ENCODE measurements at places on chromosomes 5 and 9.

GRCh38 chr9:38008168-38009034, 60.6 kb downstream of the SHB start:
- DNase-seq: peak; percentile 92

- DNase-seq: peak; percentile 51
These were observed 339.9 kb downstream of the ARL15 start for GRCh38 chr5:53970475-53970874.

- peak; percentile 21 for DNase-seq
These were observed 1.4 kb downstream of the CHSY3 start for GRCh38 chr5:129905473-129906176.

DNA sequence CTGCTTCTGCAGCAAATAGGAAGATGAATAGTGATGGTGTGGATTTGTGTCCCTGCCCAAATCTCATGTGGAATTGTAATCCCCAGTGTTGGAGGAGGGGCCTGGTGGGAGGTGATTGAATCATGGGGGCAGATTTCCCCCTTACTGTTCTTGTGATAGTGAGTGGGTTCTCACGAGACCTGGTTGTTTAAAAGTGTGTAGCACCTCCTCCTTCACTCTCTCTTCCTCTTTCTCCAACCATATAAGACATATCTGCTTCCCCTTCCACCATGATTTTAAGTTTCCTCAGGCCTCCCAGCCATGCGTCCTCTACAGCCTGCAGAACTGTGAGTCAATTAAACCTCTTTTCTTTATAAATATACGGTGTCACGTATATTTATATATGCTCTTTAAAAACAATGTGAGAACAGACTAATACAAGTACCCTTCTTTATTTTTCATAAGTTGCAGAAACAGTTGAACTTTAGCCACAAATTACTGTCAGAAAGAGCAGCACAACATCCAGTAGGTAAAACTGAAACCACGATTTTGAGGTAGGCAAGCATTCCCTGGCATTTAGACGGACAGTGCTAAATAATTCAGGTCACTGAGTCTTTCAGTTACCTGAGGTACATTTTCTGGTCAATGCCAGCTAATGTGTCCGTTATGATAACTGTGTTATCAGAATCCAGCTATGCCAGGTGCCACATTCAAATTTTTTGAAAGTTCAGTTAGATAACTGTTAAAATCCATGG, 79.3 kb upstream of the SPEF2 start:
- DNase-seq: no peak

DNA sequence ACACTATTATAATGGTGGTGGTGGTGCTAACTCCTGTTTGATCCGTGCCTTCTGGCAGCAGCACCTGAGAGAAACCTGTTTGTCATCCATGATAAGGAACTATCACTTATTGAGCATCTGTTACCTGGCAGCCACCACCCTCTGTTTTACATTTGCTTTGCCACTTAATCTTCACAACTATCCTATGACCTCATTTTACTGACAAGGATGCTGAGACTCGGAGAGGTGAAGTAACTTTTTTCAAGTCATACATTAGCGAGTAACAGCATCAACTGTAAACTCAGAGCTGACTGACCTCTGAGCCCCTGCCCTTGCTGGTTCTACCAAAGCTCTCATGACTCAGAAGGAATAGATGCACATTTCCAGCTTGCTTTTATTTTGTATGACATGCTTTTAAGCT, 81.1 kb downstream of the EGFLAM start:
- DNase-seq: peak; percentile 5

DNA sequence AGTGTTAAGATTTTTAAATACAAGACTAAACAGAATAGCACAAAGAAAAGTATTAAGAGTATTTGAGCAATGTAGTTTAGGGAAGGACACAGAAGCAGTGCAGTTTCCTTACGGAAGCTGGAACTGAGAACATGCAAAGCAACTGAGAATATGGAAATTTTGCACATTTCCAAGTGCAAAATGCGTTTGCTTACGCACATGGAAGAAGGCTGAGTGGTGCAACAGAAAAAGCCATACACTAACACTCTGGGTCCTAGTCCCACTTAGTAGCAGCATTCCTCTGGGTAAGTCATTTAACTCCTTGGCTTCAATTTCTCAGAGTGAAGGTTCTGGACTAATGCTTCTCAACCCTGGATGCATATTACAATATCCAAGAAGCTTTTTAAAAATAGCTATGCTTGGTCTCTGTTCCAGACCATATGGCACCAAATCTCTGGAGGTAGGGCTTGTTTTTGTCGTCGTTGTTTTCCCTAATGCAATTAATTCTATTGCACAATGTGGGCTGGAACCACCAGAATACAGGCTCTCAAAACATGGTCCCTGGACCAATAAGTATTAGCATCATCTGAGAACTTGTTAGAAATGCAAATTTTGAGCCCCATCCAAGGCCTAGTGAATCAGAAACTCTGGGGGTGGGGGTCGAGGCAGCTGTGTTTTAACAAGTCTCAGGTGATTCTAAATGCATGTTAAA, 65.2 kb upstream of the DEPDC1B start:
- DNase-seq: no peak

DNA sequence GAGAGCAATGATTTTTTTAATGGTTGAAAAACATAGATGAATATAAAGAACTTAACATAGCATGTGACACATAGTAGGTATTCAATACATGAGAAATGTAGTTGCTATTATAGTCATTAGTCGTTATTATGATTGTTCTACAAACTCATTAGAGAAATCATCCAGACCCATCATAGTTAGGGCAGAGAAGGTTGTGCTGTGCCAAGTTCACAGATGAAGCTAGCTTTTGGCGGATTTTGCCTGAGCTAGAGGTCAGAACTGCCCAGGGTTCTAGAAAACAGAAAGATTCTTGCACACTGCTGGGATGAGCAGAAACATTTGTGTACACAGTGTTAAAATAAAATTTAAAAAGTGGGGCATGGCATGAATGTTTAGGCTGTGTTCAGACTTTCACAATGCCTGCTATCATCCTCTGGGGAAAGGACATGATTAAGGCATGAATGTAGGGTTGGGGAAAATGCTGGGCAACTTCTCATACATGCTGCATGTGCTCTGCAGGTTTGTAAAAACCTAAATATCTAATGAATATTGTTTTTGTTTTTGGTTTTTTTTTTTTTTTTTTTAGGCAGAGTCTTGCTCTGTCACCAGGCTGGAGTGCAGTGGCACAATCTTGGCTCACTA, 33.3 kb upstream of the RAD23B start:
- peak; percentile 38 for DNase-seq

GRCh38 chr5:52859628-52860027, 71.9 kb downstream of the ITGA1 start:
- DNase-seq: peak; percentile 62

- DNase-seq: no peak
These were observed 2.2 kb downstream of the DOCK8 start for GRCh38 chr9:216866-217265.

GRCh38 chr5:172943906-172944305, 15.3 kb upstream of the RPL26L1 start:
- DNase-seq: no peak

- DNase-seq: peak; percentile 11
These were observed 518.9 kb downstream of the CTNND2 start for GRCh38 chr5:11385251-11385900.

GRCh38 chr5:139049780-139050179, 148.4 kb downstream of the SIL1 start:
- no peak for DNase-seq

GRCh38 chr5:20266066-20266465, 278.1 kb upstream of the CDH18 start:
- DNase-seq: no peak

- no peak for DNase-seq
These were observed 29.0 kb downstream of the MED10 start for GRCh38 chr5:6349387-6349786.

DNA sequence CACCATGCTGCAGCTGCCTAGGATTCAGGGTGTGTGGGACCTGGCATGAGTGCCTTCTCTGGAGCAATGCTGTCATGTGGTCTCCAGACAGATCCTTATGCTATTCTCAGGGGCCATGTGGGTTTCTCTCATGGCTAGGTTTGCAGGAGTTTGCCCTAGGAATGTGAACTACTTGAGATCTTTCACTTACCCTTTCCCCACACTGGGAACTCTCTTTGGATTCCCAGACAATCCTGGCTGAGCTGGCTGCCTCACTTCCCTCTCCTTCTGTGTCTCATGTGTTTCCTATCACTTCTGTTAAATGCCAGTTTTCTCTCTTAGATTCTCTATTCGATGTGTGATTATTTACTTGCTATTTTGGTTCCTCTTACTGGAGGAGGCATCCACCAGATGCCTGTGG, 270.2 kb upstream of the RASA1 start:
- no peak for DNase-seq

GRCh38 chr5:59829386-59829785, 64.1 kb downstream of the PDE4D start:
- DNase-seq: peak; percentile 70

DNA sequence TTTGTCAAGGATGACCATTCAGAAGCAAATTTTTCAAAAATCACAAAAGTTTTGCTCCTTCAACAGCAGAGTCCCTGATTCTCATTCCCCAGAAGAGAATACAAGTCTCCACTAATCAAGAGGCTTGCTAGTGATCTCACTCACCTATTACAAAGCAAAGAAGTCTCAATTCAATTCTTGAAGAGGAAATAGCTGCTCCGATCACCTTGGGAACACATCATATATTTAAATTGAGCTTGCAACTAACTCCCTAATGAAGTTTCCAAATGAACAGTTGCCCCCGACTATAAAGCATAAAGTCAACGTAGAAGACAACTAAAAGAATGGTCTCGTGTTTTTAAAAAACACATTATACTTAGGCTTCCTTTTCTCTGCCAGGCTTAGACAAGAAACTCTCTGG, 1.6 kb downstream of the LIFR start:
- no peak for DNase-seq

GRCh38 chr5:159758189-159758588, 158.1 kb upstream of the ADRA1B start:
- no peak for DNase-seq

DNA sequence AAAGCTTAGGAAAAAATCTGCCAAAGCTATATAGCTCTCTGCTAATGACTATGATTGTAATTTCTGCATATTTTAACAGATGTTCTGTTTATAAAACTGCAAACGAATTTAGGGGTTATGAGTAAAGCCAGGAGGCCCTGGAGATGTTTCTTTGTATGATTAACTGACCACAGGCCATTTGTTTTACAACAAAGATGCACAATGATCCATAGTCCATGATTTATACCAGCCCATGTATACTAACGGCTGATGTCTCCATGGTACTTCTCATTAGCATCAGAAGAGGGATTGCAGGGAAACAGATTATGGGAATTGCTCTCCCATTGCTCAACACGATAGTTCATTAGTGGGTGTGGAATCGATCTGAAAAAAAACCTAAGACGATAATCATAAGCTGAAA, 78.9 kb downstream of the PPP2R2B start:
- peak; percentile 11 for DNase-seq

GRCh38 chr5:80408484-80409366, 861 bp downstream of the ZFYVE16 start:
- DNase-seq: peak; percentile 29

- peak; percentile 42 for DNase-seq
These were observed 113.2 kb upstream of the SNX2 start for GRCh38 chr5:122661496-122662180.

DNA sequence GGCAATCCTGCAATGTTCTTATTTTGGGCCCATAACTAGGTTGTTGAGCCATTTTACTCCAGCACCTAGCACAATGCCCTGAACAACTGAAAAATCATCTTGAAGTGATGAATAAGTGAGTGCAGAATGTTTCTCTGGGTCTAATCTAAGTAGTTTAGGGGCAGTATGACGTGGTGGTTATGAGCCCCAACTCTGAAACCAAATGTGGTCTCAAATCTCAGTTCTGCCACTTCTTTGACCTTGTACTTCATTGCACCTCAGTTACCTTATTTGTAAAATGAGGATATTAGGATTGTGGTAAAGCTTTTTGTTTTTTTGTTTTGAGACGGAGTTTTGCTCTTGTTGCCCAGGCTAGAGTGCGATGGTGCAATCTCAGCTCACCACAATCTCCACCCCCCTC, 80.9 kb upstream of the SNX2 start:
- DNase-seq: no peak

- DNase-seq: no peak
These were observed 28.4 kb downstream of the SKP1 start for GRCh38 chr5:134148316-134148715.

GRCh38 chr5:134462047-134462575, 50.4 kb upstream of the CDKN2AIPNL start:
- DNase-seq: no peak

GRCh38 chr5:96614110-96614691, 48.0 kb upstream of the CAST start:
- peak; percentile 96 for DNase-seq

- DNase-seq: no peak
These were observed 446.4 kb upstream of the CCNG1 start for GRCh38 chr5:162990856-162991497.

DNA sequence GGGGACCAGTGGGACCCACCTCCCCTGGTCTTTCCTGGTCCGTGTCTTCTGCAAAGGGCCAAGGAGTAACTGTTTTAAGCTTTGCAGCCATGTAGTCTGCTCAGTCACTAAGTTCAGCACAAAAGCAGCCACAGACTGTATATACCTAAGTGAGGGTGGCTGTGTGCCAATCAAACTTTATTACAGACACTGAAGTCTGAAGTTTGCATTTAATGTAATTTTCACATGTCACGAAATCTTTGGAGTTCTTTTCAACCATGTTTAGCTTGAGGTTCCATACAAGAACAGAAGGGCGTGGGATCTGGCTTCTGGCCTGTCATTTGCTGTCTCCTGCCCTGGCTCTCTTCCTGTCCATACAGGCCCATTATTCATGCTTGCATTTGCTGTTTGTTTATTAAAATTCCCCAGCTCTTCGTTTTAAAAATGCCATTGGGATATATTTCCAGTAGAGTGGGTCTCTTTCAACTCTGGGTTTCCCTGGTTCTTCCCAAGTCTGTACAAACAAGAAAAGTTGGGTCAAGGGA, 64.2 kb upstream of the ECM2 start:
- DNase-seq: no peak

GRCh38 chr5:106392766-106393165, 1278.0 kb downstream of the EFNA5 start:
- peak; percentile 13 for DNase-seq

DNA sequence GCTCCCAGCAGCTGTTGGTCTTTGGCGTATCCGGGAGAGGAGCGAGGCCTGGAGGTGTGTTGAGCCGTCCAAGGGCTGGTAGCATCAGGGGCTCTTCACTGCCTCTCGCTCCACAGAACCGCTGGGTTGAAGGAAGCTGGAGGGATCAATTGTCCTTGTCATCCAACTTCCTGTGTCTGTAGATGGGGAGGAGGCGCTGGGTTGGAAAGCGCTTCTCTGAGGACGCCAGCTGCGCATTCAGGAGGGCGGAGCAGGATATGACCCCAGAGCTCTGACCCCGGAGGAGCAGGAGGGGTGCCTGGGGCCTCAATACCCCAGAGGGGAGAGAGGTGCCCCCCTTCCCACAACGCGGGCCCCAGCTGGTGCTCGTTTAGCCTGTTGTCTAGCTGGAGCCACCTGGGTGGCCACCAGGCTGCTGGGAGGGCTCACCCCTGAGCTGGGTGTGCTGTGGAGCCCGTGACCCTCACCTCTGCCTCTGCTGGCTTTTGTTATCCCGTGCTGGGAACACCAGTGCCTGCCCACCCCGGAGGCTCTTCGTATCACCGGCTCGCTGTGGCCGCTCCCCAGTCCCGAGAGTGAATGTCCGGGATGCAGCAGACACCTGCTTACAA, 2.0 kb upstream of the DBH start:
- DNase-seq: no peak

Data from fibroblast of mammary gland (primary cell).